NK-92 treated with Interleukin-12 subunit alpha and Interleukin-12 subunit beta, amount 100 ng/mL, for 24 hours (cell line): ENCODE measurements at places on chromosomes 1 and 21.

GRCh38 chr1:47681735-47682134, 243.9 kb downstream of the FOXD2 start:
- no peak for DNase-seq

- DNase-seq, result no peak
These were observed 125.9 kb downstream of the RGS21 start for GRCh38 chr1:192442736-192443135.

DNA sequence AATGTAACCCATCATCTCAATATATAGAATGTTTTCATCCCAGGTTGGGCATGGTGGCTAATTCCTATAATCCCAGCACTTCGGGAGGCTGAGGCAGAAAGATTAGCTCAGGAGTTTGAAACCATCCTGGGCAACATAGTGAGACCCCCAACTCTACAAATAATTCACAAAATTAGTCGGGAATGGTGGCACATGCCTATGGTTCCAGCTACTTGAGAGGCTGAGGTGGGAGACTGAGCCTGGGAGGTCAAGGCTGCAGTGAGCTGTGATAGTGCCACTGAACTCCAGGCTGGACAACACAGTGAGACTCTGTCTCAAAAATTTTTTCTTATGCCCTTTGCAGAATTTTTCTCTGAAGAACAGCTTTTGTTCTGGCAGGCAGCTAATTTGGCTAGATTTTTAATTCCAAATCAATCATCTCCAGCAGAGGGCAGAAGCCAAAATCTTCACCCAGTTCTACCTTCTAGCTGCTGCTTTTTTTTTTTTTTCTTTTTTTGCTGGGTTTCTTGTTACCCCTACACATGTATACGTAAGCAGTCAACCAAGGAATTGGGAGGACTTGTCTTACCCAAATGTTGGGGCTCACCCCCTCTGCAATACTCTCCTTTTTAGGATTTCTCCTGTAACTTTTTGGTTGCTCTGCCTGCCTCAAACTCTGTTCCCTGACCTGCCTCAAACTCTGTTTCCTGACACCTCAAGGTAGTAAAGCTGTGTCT, 2.7 kb upstream of the RAD54L start:
- DNase-seq, result no peak

- no peak for DNase-seq
These were observed 190.5 kb downstream of the GABPA start for GRCh38 chr21:25925064-25925800.

- peak; percentile 81 for DNase-seq
These were observed 10.8 kb upstream of the TIAM1 start for GRCh38 chr21:31354604-31355443.

- no peak for DNase-seq
These were observed 2.2 kb downstream of the PTGFRN start for GRCh38 chr1:116911779-116912469.

DNA sequence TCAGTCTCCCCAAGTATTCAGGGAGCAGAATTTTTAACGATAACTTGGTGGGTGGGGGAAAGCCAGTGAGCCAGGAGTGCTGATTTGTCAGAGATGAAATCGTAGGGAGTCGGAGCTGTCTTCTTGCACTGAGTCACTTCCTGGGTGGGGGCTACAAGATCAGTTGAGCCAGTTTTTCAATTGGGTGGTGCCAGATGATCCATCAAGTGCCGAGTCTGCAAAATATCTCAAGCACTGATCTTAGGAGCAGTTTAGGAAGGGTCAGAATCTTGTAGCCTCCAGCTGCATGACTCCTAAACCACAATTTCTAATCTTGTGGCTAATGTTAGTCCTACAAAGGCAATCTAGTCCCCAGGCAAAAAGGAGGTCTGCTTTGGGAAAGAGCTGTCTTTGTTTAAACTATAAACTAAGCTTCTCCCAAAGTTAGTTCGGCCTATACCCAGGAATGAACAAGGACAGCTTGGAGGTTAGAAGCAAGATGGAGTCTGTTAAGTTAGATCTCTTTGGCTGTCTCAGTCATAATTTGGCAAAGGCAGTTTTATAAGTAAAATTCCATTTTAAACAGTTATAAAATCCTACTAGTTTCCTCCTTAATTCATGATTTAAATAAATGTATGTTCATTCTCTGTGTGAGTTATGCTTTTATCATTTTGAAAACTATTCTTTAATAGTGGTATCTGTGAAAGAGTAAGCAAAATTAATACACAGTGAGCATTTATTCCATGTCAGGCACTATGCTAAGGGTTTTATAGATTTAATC, 51.7 kb downstream of the SLC16A1 start:
- DNase-seq, result no peak

- DNase-seq, result no peak
These were observed 30.5 kb upstream of the FGGY start for GRCh38 chr1:59266180-59266926.

DNA sequence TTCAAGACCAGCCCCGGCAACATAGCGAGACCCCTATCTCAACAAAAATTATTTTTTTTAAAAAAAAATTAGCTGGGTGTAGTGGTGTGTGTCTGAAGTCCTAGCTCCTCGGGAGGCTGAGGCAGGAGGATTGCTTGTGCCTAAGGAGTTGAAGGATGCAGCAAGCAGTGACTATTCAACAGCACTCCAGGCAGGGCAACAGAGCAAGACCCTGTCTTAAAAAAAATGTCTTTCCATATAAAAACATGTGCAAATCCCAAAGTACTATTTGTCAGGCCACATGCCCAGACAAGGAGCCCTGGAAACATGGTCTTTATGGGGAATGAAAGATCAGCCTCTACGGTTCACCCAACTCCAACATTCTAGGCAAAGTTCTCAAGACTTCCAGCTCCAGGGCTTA, 13.3 kb downstream of the IFFO2 start:
- DNase-seq, result no peak
